ENCODE measurements at places on chromosomes 6 and 20. TPM values are rescaled to one million over a fixed set of nuclear protein-coding genes. Genes with fewer than 3 reads are reported as not detected.

The POM121L2 gene
- total RNA-seq: not detected

The UNC5CL gene
- total RNA-seq: 0.58 TPM

The CRISP3 gene
- not detected for total RNA-seq

The WFDC8 gene
- total RNA-seq: not detected

The WFDC2 gene
- not detected for total RNA-seq

The PREX1 gene
- total RNA-seq: 18.9 TPM

- DNase-seq: no peak
Observed at GRCh38 chr6:69933239-69933638, 66.9 kb downstream of the COL19A1 start.

- no peak for DNase-seq
Observed at GRCh38 chr6:107645740-107646139, 155.8 kb downstream of the SOBP start.

DNA sequence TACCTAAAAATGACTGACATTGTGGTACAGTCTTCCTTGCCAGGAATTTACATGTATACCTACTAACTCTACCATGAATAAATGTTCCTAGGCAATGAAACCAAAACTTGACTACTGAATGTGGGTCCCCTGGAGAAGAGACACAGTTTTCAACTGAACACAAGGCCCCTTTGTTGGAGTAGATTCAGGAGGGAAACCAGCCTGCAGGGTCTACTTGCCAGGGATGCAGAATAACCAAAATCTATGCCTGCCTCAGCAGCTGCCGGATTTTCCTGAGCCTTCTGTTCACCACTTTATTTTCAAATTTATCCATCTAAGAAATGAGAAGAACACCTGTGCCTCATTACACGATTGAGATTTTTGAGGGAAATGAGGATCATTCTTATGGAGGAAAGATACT is 211.9 kb downstream of the GRM1 start:
- DNase-seq: no peak

DNA sequence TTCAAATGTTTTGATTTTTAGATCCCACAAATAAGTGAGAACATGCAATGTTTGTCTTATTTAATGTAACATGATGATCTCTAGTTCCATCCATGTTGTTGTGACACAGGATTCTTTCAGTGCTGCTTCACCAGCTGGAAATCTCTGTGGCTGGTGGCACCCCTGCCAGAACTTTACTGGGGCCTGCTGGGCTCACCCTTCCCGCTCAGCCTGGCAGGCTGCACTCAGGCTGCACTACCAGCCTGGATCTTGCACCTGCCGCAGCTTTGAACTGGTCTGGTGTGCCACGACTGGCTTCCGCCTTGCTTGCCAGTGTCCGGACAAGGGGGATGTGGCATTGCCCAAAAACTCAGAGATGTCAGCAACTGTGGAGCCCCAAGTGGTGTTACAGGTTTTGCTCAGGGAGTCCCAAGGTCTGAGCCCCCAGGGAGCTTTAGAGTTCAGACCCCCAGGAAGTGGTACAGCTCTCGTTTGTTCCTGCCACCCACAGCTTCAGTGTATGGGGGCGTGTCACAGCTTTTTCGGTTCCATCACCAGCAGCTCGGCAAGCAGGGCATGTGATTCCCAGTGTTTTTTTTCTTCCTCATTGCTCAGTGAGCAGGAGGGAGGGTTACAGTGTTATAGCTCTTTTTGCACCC is 72.3 kb upstream of the SYNCRIP start:
- DNase-seq: no peak

DNA sequence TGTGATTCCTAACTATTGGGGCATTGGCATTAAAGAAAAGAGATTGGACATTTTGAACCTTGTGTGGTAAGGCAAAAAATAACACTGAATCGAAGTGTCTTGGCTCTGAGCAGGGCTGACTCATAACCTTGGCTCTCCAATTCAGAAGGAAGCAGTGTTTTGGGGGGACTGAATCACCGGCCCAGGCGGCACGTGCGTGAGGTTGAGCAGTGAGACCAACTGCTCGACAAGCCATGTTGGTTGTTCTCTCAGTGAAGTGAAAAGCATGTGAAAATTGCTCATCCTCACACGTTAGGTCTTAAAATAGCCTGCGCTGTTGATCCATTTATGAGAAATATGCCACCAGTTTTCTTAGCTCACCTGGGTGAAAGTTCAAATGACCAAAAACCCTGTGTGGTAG is 137.8 kb upstream of the SPACA1 start:
- DNase-seq: peak; percentile 14

DNA sequence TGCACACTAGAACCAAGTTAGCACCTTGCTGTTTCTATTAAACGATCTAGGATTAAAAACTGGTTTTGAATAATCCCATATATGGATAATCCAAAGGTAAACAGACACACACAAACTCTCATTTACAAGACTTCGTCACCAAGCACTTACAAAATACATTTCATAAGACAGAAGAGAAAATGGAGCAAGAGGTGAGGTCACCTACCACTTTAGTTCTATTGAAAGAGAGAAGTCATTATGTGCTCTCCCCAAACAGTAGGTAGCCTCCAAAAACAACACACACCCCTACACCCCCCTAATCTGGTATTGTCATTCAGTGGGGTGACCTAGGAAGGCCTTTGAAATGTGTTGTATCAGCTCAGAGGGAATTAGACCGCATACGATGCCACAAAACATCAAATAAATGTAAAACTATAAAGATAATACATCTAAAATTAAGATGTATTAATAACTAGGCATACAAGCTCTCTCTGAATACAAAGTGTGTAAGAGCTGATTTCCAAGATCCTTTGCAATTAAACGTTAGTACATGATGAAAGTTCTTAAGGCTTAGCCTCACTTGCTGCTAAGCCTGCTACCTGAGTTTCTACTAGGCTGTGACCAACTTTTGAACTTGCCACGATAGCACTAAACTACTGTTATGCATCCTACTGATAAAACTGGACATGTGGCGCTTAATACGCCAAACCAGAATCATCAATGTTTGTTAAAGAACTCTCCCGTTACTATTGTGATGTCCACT is 1.6 kb downstream of the SRPK1 start:
- peak; percentile 63 for DNase-seq

DNA sequence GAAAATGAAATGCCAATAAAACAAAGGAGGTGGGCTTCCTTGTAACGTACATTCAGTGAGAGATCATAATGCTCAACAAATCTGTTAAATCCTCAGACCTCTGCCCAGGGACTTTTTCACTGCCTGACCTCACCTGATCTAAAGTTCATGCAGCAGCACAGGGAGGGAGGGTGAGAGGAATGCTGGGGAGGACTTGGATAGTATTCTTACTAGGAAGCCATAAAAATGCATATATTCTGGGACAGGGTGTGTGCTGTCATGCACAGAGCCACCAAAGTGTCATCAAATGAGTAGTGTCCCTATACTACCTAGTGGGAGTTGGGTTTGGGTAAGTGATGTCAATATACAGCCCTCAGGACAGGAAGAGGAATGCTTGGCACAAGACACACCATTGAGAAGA is 32.6 kb downstream of the CLIC5 start:
- DNase-seq: no peak

GRCh38 chr6:111805511-111806164 is 67.6 kb downstream of the FYN start:
- peak; percentile 65 for DNase-seq

DNA sequence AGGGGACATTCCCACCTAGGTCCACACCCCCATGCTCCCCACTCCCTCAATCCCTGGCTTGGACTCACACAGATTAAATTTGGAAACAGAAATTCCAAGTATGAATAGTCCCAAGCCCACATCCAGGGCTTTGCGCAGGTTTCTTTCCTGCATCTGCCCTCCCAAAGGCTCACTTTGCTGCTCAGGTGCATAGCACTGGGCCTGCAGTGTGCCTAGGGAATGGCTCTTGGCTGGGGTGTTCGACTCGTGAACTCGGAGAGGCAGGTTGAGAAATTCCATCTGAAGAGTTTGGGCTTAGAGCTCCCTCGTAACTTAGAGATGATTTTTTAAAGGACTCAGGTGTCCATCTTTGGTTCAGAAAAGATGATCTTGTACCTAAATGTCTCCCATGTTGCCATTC is 14.8 kb upstream of the SF3B5 start:
- DNase-seq: no peak

DNA sequence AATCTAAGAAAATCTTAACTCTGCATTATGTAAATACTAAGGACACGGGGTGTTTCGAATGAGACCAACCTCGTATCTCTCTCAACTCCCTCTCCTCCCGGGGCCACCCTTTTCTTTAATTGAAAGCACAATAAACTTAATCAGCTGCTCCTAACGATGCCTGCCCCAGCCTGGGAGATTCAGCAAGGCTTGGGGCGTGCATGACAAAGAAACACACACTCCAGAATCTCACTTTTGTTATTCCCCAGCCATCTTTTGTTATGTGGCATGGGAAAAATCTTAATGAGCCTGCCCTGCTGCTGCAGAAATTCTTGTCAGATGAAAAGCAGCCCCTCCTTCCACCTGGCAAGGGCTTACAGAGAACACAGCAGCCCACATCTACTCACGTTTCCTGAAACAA is 117.4 kb downstream of the TTLL2 start:
- no peak for DNase-seq

DNA sequence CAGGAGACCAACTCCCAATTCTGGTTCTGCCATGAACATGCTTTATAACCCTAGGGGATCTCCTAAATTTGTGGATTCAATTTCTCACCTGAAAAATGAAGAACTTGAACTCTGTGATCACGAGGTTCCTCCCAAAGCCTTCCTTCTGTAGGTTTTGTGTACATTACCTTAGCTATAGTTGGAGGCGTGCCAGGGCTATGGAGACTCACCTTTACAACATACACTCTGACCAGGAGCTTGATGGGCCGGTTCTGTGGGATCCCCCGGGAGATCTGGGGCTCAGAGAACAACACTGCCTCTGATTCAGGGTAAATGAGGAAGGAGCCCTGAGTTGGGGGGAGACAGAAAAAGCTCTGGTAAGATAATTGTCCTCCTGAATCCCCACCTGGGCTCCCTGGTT is 34.1 kb downstream of the ERGIC3 start:
- peak; percentile 92 for DNase-seq

GRCh38 chr6:99151634-99152346 is 197.7 kb downstream of the FAXC start:
- peak; percentile 60 for DNase-seq

- no peak for DNase-seq
Observed at GRCh38 chr20:3093861-3094361, 9.4 kb upstream of the AVP start.

DNA sequence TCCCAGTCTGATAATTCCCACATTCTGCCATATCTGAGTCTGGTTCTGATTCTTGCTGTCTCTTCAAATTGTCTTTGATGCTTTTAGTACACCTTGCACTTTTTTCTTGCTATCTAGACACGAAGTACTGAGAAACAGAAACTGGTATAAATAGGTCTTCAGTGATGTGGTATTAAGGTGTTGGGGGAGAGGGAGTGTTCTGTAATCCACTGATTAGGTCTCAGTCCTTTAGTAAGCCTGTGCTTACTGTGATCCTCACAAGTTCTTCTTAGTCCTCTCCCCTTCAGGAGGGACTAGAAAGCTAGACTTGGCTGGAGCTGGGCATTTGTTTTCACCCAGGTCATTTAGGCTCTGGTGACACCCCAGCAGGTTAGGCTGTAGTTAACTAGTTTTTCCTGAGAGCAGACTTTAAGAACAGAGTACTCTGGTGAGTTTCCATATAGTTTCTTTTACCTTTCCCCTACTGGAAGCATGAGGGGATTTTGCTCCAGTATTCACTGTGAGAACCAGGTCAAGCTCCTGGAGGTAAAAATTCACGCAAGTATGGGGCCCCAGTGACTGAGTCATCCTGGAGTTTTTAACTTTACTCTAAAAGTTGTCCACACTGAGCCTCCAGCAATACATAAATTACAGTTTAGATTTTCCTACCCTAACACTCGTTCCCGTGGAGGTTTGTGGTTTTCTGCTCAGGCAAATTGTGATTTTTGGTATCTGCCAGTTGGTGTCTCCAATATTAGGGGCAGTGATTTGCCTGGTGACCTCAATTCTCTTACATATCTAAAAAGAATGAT is 154.6 kb downstream of the CDKAL1 start:
- DNase-seq: peak; percentile 39
